ENCODE measurements at places on chromosomes 6 and 20. TPM values are rescaled to one million over a fixed set of nuclear protein-coding genes. Genes with fewer than 3 reads are reported as not detected.

The OVOL2 gene
- total RNA-seq = 0.40 TPM

The DTD1 gene
- total RNA-seq = 59.4 TPM

The ANKRD6 gene
- total RNA-seq = 48.6 TPM

The RNF182 gene
- total RNA-seq = 25.6 TPM

The SALL4 gene
- 2.3 TPM for total RNA-seq

The ASIP gene
- total RNA-seq = 0.99 TPM

The TP53TG5 gene
- total RNA-seq = 0.69 TPM

The PRPH2 gene
- 9.0 TPM for total RNA-seq

The MMP24 gene
- total RNA-seq = 15.3 TPM

The TCF21 gene
- total RNA-seq = not detected

The UBE2C gene
- total RNA-seq = 7.1 TPM

The BPIFB1 gene
- 0.28 TPM for total RNA-seq

The GRM4 gene
- 13.5 TPM for total RNA-seq

The ZNF334 gene
- total RNA-seq = 17.6 TPM

The SNX14 gene
- 235 TPM for total RNA-seq

The ZBTB46 gene
- total RNA-seq = 13.4 TPM

The HDGFL1 gene
- total RNA-seq = not detected

The PRIM2 gene
- 18.6 TPM for total RNA-seq

The ANKEF1 gene
- total RNA-seq = 3.9 TPM

The KCNS1 gene
- 6.4 TPM for total RNA-seq

The ULBP1 gene
- 0.17 TPM for total RNA-seq

The PRL gene
- total RNA-seq = not detected

The FOXP4 gene
- 9.0 TPM for total RNA-seq

The TGM3 gene
- total RNA-seq = 0.39 TPM

The MUCL3 gene
- total RNA-seq = not detected

The IRF4 gene
- 0.50 TPM for total RNA-seq

The PLN gene
- total RNA-seq = 3.3 TPM

The ESF1 gene
- 19.4 TPM for total RNA-seq

The STMND1 gene
- 0.59 TPM for total RNA-seq

The SIRT5 gene
- 13.7 TPM for total RNA-seq

The SSR1 gene
- total RNA-seq = 74.3 TPM

The RBM24 gene
- 2.9 TPM for total RNA-seq

The GPLD1 gene
- 7.7 TPM for total RNA-seq

The BPIFA1 gene
- not detected for total RNA-seq

The PLG gene
- 0.39 TPM for total RNA-seq

The LY6G6C gene
- total RNA-seq = 0.17 TPM

The GNAS-AS1 gene
- 0.30 TPM for total RNA-seq
